ENCODE measurements at places on chromosomes 2 and 18.

DNA sequence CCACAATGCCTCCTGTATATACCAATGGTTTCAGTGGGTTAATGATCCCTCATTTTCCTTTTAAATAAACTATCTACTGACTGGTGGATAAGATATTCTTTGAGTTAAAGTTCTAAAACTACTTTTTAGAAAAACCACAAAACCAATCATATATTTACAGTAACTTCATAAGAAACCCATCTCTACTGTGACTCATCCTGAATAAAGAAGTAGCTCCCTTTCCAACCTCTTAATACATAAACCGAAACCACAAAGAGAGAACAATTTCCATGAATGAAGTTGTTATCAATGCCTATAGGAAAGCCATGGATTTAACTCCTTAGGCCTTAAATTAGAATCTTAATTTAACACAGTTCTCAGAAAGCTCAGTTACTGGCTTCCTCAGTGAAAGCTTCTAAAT is 227.0 kb upstream of the SMAD7 start:
- no peak for DNase-seq

GRCh38 chr2:134217924-134218323 is 35.9 kb upstream of the MGAT5 start:
- peak; percentile 64 for DNase-seq

DNA sequence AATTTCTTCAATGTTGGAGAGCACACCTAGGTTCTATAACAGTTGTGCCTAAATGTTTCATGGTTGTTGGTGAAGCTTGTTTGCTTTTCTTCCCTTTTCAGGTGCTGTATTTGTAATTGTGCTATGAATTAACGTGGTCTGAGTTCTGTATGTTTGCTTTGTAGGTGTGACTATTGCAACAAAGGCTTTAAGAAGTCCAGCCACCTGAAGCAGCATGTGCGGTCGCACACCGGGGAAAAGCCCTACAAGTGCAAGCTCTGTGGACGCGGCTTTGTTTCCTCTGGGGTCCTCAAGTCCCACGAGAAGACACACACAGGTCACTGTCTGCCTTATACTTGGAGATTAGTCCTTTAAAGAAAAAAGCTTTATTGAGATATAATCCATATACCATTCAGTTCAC is 91.2 kb downstream of the ZNF236 start:
- no peak for DNase-seq

DNA sequence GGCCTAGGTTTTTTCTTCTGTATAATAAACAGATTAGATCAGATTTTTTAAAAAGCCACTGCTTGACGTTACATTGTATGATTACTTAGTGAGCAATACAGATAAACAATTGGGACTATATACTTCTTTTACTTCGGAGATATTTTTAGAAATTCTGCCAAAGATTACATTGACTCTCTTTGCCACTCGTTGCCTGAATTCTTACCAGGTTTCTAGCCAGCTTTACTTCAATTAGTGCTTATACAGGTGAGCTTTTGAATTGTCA is 156.6 kb downstream of the HAUS1 start:
- no peak for DNase-seq

DNA sequence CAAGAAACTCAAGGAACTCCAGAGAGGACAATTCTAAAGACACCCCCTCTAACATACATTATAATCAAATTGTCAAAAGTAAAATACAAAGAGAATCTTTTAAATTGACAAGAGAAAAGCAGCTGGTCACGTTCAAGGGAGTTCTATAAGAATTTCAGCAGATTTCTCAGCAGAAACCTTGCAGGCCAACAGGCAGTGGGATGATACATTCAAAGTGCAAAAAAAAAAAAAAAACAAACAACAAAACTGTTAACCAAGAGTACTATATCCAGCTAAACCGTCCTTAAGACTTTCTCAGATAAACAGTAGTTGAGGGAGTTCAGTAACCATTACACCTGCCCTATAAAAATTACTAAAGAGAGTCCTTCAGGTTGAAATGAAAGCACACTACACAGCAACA is 33.9 kb downstream of the CCDC138 start:
- DNase-seq, result no peak

GRCh38 chr18:61975526-61976326 is 82.9 kb upstream of the RNF152 start:
- DNase-seq, result peak; percentile 62
